ENCODE measurements at places on chromosomes 5 and 9.

DNA sequence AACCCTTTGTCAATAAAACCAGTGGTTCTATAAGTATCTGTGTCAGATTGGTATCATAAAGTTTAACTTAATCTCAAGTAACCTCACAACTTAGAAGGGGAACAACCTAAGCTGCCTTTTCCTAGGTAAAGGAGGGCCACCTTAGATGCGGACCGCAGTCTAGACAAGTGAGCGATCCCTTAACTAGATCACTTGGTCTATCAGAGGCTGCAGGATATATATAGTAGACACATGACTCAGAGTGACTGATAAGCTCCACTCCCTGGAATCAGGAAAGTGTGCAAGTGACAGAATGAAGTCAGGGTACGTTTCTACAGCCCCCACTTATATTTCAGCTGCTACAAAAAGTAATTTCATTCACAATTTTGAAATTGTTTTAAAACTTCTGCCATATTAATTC is 7.4 kb downstream of the REEP5 start:
- no peak for DNase-seq

- no peak for DNase-seq
Observed at GRCh38 chr5:179211068-179211467, 134.2 kb downstream of the ADAMTS2 start.

- DNase-seq = no peak
Observed at GRCh38 chr9:18596920-18597319, 123.0 kb downstream of the ADAMTSL1 start.

DNA sequence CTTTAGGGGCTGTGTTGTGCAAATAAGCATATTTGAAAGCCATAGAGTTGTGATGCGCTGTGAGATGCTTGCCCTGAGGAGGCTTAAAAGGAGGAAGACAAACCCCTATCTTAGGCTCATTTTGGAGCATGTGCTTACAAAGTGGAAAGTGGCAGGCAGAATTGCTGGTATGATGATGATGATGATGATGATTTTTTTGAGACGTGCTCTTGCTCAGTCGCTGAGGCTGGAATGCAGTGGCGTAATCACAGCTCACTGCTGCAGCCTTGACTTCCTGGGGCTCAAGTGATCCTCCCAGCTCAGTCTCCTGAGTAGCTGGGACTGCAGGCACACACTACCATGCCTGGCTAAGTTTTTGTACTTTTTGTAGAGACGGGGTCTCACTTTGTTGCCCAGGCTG is 1.7 kb downstream of the CNOT8 start:
- no peak for DNase-seq

DNA sequence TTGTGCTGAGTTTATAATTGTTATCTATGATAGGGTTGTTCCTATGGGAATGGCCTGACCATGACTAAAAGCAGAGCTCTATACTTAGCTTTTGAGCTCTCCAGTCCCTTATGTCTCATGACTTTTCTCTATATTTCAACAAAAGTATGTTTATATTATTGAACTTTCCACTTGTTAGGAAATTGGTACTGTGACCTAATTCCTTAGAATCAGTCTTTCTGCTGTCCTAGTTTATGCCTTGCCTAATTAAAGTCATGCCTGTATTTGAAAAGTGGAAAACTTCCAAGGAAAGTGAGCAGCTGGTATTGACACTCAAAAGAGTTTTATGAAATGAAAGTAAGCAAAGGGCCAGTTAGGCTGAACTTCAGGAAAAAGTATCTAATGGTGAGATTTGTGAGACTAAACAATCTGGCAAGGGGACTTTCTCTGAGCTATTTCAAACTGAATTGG is 68.6 kb downstream of the XRCC4 start:
- no peak for DNase-seq

DNA sequence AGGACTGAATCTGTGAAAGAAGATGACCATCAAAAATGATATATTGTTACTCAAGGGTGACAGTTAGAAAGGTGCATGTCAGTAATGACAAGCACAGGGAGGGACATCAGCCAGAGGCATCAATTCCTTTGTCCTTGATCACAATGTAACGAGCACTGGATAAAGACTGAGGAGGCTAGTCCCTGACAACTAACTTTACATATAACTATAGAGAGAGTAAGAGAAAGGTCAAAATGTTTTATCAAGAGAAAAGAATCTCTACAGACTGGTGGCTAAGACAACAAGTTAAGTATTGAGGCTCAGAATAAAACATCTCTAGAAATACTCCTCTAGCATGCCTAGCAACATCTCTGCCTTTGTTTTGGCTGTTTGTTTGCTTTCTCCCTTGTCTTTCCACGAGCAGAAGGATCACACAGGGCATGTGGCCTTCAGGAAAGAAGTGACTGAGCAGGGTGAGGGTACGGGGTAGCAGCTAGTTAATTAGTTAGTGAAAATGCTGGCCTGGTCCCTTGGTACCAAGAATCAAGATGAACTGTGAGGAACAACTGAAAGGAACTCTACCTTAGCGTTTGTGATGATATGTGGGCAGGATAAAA is 724.1 kb upstream of the MEF2C start:
- no peak for DNase-seq

GRCh38 chr9:19298436-19299000 is 68.0 kb downstream of the DENND4C start:
- DNase-seq = no peak

Measured in activated effector memory CD4-positive, alpha-beta T cell treated with Interleukin-2 at 50 U/mL for 16 hours (primary cell).